ENCODE measurements at places on chromosomes 12 and 14.
A peak's percentile ranks its signal among the peaks of the same experiment; 100 is the strongest.

DNA sequence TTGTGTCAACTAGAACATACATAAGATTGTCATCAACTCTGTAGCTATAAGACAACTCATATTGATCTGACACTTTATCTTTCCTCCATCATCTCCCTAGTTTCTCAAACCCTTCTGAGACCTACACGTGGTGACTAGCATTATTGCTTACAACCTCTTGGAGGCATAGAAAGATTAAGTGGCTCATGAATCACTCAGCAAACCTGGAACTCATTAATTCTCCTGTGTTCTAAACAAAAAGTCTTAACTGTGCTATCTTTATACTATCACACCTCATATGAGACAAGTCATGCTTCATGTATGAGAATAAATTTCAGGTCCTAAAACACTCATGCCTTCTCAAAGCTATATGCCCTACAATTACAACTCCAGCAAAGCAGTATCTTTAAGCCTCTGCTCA is 408.6 kb upstream of the SYT1 start:
- no peak for DNase-seq

- no peak for DNase-seq
Measured at GRCh38 chr12:56634242-56634836, 4.2 kb upstream of the BAZ2A start.

DNA sequence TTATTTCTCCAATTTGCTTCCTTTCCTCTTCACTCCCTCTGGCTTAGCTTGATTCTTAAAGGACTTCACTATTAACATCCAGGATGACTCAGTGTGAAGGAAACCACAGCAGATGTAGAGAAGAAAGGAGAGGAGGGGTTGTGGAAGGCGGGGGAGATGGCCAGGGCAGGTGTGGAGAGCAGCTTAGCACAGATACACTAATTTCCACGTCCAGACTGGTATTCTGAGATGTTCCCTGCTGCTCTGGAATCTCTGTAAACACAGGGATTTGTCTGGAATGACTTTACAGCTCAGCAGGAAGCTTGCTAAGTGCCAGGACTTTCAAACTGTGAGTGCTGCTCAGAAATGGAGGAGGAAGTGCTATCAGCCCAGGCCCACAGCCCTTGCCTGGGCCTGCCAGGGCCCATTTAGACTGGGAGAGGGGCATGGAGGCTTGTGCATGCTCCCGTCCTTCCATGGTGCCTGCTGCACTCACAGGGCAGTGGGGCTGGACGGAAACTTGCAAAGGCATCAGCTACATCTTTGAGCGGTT is 202.5 kb upstream of the DDHD1 start:
- DNase-seq: peak; percentile 66

DNA sequence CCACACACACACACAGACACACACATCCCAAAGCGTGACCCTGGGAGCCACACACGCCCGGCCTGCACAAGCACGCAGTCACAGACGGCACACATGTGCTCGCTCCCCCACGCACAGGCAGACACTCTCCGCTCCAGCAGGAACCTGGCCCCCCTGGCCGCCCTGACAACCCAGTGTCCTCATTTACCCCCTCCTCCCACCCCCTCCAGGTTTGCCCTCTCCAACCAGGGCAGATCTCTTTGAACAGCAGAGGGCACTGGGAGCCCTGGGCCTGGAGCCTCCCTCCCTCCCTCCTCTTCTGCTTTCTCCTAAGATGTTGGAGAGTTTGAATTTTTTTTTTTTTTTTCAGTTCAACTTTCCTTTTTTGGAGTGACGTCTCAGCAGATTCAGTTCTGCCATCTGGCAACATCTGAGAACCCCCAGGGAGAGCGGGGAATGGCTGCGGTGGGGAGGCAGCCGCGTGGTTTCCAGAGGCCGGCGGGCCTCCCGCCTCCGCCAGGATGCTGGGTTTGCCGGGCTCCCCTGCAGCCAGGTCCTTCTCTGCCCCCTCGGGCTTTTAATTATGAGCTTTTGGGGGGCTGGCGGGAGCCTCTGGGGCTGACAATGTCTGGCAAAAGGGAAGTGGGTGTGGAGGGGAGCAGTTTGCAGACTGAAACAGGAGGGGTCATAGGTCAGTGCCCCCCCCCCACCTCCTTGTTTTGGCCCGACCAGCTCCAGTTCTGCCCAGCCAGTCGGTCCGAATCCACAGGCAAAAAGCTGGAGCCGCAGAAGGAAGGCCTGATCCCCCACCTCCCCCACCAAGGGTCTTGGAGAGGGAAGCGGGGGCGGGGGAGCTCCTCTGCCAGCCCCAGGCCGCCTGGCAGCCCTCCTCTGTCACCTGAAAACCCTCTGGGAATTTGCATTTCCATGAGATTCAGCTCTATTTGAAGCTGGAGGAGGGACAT is 1.3 kb upstream of the NCOR2 start:
- DNase-seq: peak; percentile 89

- DNase-seq: no peak
Measured at GRCh38 chr14:61444215-61444768, 122.9 kb downstream of the PRKCH start.

DNA sequence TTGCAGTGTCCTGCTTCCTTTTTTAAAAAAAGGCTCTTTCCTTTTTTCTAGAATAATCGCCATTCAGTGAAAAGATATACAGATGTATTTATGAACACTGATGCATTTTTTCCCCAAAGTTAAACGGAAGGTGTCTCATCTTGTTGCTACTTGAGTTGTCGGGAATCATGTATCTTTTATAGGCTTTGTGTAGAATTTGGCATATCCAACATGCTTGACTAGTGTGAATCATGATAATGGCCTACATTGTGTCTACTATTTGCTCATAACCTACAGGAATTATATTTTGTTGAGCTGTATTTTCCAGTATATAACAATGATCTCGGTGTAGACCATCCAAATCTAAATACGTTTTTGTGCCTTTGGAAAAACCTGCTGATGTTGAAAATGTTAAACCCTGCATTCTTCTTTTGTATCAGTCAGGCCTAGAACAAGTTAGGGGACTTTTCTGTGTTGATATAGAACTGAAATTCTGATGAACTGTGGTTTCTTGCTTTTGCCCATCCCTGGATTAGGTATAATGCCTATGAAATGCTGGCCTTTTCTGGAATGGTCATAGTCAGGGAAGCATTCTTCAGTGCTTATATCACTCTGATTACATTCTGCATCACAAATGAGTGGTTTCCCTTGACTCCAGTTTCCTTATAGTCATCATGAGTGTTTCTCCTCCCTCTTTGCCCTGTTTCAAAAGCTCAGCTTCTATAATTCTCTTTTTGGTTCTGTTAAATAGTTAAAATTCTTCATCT is 10.8 kb downstream of the BMAL2 start:
- peak; percentile 68 for DNase-seq

GRCh38 chr14:90093942-90094595 is 32.3 kb downstream of the KCNK13 start:
- no peak for DNase-seq

- DNase-seq: no peak
Measured at GRCh38 chr14:64706119-64706592, 1.9 kb downstream of the PLEKHG3 start.

GRCh38 chr14:24329736-24330135 is 5.1 kb downstream of the ADCY4 start:
- DNase-seq: no peak

- no peak for DNase-seq
Measured at GRCh38 chr14:33359288-33359881, 420.7 kb downstream of the NPAS3 start.

DNA sequence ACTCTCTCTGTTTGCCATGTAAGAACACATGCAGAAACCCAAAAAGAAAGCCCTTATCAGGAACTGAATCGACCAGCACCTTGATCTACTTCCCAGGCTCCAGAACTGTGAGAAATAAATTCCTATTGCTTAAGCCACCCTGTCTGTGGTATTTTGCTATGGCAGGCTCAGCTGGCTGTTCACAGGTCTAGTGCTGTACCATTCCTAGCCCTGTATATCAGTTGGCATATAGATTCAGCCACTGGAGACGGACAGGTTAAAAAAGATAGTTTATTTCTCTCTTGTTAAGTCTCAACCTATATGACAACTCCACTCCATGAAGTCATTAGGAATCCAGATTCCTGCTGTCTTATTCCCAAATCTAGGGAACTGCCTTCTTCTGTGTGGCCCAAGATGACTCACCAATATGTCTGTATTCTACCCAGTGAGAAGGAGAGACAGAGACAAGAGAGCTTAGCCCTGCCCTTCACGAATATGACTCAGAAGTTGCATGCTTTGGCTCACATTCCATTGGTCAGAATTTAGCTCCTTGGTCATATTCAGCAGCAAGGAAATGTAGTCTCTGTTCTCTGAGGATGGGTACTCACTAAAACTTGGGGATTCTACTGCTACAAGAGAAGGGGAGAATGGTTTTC is 57.0 kb downstream of the PLEKHG7 start:
- peak; percentile 81 for DNase-seq

- no peak for DNase-seq
Measured at GRCh38 chr12:14958361-14959125, 2.9 kb downstream of the ARHGDIB start.

DNA sequence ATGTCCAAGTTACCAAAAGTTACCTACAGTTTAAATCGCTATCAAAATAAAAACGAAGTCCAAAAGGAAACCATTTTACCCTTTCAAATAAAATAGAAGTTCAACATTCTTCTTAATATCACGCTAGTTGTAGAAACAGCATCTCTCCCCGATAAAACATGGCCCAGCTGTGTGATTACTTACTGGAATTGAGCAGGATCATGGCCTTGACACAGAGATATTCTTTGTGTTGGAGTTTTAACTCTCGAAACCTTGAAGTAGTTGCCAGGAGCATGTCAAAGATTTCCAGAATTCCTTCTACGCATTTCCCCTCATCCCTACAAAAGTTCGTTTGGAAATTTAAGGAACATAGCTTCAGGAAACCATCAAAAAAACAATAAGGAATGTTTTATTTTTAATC is 44.8 kb downstream of the ESR2 start:
- DNase-seq: no peak

GRCh38 chr12:8699714-8700113 is 1.9 kb downstream of the RIMKLB start:
- no peak for DNase-seq

GRCh38 chr12:14540801-14541462 is 26.8 kb downstream of the PLBD1 start:
- DNase-seq: no peak

DNA sequence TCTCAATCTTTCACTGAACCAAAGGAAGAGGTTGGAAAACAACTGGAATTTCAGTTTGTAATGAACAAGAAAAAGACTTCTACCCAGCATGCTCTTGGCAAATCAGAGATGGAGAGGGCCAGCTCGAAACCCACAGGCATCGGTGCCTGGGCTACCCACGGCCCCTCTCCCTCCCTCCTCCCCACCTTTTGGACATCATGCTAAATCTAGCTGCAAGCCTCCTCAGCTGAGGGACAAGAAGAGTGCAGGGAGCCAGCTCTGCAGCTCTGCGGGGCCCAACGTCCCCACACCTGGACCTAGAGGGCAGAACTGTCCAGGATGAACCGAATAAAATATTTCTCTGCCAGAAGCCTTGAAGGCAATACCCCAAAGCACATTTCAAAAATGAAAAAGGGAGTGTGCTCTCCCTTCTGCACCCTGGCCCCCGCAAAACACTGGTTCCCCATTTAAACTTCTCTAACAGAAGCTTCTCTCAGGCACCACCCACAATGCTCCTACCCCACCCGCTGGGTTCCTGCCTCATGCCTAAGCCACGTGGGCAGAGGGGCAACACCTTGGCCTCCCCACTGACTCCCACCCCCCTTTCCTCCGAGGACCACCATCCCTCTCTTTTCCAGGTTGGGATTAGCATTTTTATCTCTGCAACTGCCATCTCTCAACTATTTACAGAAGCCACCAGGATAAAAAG is 8.2 kb downstream of the CAMKK2 start:
- DNase-seq: no peak

GRCh38 chr12:116880817-116881324 is 370 bp downstream of the HRK start:
- no peak for DNase-seq

- no peak for DNase-seq
Measured at GRCh38 chr12:114045349-114045748, 79.2 kb upstream of the RBM19 start.

GRCh38 chr14:101506926-101507835 is 54.1 kb upstream of the DIO3 start:
- DNase-seq: no peak

DNA sequence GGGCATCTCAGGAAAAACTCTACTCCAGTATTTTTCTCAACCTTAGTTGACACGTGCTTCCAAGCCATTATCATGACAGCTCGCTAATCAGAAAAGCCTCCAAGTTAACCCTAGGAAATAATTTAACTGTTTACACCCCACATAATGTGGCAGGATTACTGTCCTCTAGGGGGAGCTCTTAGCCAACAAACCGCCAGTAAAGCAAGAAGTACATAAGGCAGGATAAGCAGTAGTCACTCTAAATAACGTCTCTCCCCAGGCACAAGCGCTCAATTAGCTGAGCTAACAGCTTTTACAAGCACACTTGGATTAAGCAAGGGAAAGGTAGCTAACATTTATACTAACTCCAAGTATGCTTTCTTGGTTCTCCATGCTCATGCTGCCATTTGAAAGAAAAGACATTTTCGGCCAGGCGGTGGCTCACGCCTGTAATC is 22.8 kb downstream of the APOBEC1 start:
- no peak for DNase-seq

- no peak for DNase-seq
Measured at GRCh38 chr14:45893127-45893526, 640.1 kb upstream of the MIS18BP1 start.

GRCh38 chr12:122975790-122976647 is 975 bp downstream of the OGFOD2 start:
- DNase-seq: no peak

DNA sequence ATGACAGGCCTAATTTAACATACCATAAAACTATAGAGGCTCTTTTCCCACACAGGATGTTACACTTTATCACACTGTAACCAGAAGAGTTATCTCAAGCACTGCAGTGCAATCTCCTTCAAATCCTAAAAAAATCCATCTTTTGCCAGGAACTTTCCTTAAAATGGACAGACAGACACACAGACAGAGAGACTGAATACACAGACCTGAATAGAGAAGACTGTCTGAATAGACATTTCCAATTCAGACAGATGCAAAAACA is 6.5 kb downstream of the CORO1C start:
- DNase-seq: no peak

DNA sequence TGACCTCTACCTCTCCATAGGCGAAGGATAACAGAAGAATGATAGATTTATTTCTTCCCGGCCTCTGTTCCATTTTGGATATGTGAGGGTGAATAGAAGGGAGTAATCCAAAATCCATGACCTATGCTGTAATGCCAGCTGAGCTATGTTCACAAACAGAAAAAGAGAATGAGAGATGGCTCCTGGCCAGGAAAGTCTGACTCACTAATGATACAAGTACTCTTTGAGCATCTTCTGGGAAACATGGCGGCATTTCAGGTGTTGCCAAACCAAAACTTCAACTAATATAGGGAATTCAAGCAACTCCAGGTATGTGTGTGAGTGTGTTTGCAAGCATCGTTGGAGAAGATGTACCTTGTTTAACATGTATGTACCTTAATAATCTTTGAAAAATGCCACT is 55.1 kb downstream of the MED13L start:
- DNase-seq: peak; percentile 83

- DNase-seq: peak; percentile 20
Measured at GRCh38 chr12:117367006-117367638, 5.7 kb upstream of the NOS1 start.
